Breast epithelium (tissue), 4 donors: ENCODE measurements at places on chromosomes 7 and 10. TPM values are rescaled to one million over a fixed set of nuclear protein-coding genes. Genes with fewer than 3 reads are reported as not detected.

DNA sequence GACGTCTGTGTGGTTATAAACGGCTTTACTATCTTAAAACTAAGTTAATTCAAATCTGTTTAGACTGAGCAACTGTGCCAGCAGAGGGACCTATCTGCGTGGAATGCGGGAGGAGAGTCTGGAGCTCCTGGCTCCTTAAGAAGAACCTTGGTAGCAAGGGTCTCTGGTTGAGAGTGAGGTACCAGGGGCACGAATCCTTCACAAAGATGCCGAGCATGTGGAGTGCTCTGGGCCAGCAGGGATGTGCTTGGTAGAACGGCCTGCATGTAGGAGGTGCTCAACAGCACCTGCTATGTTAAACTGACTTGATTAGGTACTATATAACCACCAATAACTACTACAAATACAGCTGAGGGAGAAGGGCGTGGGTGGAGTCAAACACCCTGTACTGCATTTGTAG is 102.6 kb downstream of the VIPR2 start:
- no peak overlapping the region for H3K4me3 ChIP-seq
- no peak overlapping the region for H3K27ac ChIP-seq
- no peaks in the 10 kb centered on the region for H3K36me3 ChIP-seq
- H3K4me1 ChIP-seq, result no peaks in the 10 kb centered on the region

- no peak overlapping the region for H3K27ac ChIP-seq
- no peak for DNase-seq
- no peaks in the 10 kb centered on the region for H3K4me1 ChIP-seq
- H3K27me3 ChIP-seq, result no peaks in the 10 kb centered on the region
- no peak overlapping the region for H3K4me3 ChIP-seq
Observed at GRCh38 chr10:71433768-71434744, 37.3 kb downstream of the CDH23 start.

GRCh38 chr7:158828133-158829020 is 932 bp downstream of the ESYT2 start:
- no peak for DNase-seq
- H3K36me3 ChIP-seq, result no peaks in the 10 kb centered on the region
- H3K4me1 ChIP-seq, result no peaks in the 10 kb centered on the region
- H3K27ac ChIP-seq, result peak overlapping the region; percentile 100
- no peaks in the 10 kb centered on the region for H3K27me3 ChIP-seq

- H3K4me3 ChIP-seq, result no peak overlapping the region
- H3K27ac ChIP-seq, result no peak overlapping the region
- H3K27me3 ChIP-seq, result no peaks in the 10 kb centered on the region
- DNase-seq, result no peak
- H3K4me1 ChIP-seq, result no peaks in the 10 kb centered on the region
Observed at GRCh38 chr7:133682364-133683181, 429.7 kb downstream of the EXOC4 start.

GRCh38 chr10:93816123-93816747 is 58.5 kb downstream of the LGI1 start:
- H3K4me3 ChIP-seq, result no peak overlapping the region
- no peaks in the 10 kb centered on the region for H3K4me1 ChIP-seq
- H3K36me3 ChIP-seq, result no peaks in the 10 kb centered on the region
- peak; percentile 58 for DNase-seq
- no peak overlapping the region for H3K27ac ChIP-seq

GRCh38 chr7:64463636-64464375 is 99.1 kb downstream of the ZNF680 start:
- H3K4me3 ChIP-seq, result peak overlapping the region; percentile 66
- no peaks in the 10 kb centered on the region for H3K36me3 ChIP-seq
- no peak overlapping the region for H3K27ac ChIP-seq
- peak; percentile 88 for DNase-seq
- no peaks in the 10 kb centered on the region for H3K4me1 ChIP-seq

DNA sequence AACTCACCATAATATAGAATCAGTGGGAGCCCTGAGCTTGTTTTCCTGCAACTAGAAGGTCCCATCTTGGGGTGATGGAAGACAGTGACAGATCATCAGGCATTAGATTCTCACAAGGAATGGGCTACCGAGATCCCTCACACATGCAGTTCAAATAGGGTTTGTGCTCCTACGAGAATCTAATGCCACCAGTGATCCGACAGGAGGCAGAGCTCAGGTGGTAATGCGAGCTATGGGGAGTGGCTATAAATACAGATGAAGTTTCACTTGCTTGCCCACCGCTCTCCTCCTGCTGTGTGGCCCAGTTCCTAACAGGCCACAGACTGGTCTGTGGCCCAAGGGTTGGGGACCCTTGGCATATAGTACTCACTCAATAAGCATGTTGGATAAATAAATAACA is 93.4 kb downstream of the POU6F2 start:
- no peak overlapping the region for H3K4me3 ChIP-seq
- no peak for DNase-seq
- H3K27me3 ChIP-seq, result no peaks in the 10 kb centered on the region
- H3K36me3 ChIP-seq, result no peaks in the 10 kb centered on the region
- no peak overlapping the region for H3K27ac ChIP-seq
- no peaks in the 10 kb centered on the region for H3K4me1 ChIP-seq

GRCh38 chr7:84040355-84040754 is 154.2 kb downstream of the SEMA3A start:
- H3K27me3 ChIP-seq, result no peaks in the 10 kb centered on the region
- no peak overlapping the region for H3K27ac ChIP-seq
- no peaks in the 10 kb centered on the region for H3K4me1 ChIP-seq
- H3K36me3 ChIP-seq, result no peaks in the 10 kb centered on the region
- DNase-seq, result no peak

DNA sequence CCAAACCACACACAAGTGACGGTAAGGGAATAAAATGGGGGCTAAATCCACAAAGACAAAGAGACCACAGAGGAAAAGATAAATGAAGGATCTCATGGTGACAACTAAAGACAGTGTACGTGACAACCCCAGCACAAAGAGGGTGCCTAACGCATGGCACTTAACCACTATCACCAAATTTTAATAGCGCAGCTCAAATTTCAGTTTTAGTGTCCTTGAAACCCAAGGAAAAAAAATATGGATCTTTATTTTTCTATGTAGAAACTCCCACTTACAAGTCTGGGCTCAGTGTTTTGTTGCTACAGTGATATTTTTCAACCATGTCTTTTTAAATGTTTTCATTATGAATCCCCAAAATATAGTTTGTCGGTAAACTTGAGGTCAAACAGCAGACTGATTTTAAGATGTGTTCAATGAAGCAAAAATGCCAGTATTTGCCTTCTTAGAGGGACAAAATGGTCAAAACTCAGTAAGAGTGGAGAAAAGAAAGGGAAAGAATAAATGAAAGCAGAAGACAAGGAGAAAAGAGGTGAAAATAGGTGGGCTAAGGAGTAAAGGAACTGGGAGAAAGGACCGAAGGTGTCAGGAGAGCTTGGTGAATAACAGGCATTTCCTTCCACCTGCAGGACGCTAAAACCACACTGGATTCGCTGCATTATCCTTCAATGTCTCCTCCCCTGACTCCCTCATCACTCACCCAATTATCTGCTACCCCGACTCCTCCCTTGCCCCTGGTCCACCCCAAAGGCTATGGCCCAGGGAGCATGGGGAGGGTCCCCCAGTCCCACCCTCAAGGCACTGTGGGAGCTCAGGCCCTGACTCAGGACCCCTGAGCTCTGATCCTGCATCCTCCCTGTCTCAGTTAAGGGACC is 3.5 kb downstream of the ASB13 start:
- H3K36me3 ChIP-seq, result no peaks in the 10 kb centered on the region
- peak overlapping the region; percentile 57 for H3K27ac ChIP-seq
- H3K27me3 ChIP-seq, result no peaks in the 10 kb centered on the region
- no peak for DNase-seq

DNA sequence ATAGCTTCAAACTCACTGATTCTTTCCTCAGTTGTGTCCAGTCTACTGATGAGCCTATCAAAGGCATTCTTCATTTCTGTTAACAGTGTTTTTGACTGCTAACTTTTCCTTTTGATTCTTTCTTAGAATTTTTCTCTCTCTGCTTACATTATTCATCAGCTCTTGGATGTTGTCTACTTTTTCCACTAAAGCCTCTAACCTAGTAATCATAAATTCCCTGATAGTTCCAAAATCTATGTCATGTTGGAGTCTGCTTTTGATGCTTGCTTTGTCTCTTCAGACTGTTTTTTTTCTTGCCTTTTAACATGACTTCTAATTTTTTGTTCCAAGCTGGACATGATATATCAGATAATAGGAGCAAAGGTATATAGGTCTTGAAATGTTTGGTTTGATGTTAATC is 78.0 kb downstream of the ADAM22 start:
- DNase-seq, result no peak
- H3K27ac ChIP-seq, result no peak overlapping the region
- no peak overlapping the region for H3K4me3 ChIP-seq
- H3K27me3 ChIP-seq, result no peaks in the 10 kb centered on the region
- no peaks in the 10 kb centered on the region for H3K36me3 ChIP-seq

- DNase-seq, result no peak
- no peaks in the 10 kb centered on the region for H3K27me3 ChIP-seq
- H3K36me3 ChIP-seq, result no peaks in the 10 kb centered on the region
- peaks cover 8% of the 10 kb centered on the region for H3K4me1 ChIP-seq
- H3K4me3 ChIP-seq, result no peak overlapping the region
Observed at GRCh38 chr7:50662041-50662694, 97.0 kb upstream of the DDC start.

The SPDYE16 gene
- total RNA-seq, result not detected

The ARMH3 gene
- 22.4 TPM for total RNA-seq

The ZNF736 gene
- 28.5 TPM for total RNA-seq

The CLCN1 gene
- not detected for total RNA-seq

The PRLHR gene
- total RNA-seq, result not detected
